NCI-H146 (cell line): ENCODE measurements at places on chromosomes 6 and 20.

DNA sequence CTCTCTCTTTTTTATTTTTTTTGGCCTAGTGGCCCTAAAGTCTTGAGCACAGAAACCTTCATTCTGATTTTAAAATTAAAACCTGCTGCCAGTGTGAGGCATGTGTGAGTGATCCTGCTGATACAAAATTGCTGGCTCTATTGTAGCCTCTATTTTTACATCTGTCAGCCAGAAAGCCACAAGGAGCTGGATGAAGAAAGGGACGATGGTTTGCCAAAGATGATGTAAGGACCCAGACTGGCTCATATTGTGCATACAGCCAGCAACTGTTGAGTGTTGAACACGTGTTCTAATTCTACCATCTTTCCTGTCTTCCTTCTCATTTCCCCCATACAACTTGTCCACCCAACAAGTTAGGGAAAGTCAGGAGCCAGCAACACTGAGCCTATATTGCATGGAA is 40.8 kb upstream of the ATXN1 start:
- DNase-seq = no peak

GRCh38 chr20:57657535-57658446 is 37.6 kb upstream of the ZBP1 start:
- DNase-seq = no peak

GRCh38 chr20:57594092-57594951 is 25.9 kb downstream of the ZBP1 start:
- peak; percentile 53 for DNase-seq

DNA sequence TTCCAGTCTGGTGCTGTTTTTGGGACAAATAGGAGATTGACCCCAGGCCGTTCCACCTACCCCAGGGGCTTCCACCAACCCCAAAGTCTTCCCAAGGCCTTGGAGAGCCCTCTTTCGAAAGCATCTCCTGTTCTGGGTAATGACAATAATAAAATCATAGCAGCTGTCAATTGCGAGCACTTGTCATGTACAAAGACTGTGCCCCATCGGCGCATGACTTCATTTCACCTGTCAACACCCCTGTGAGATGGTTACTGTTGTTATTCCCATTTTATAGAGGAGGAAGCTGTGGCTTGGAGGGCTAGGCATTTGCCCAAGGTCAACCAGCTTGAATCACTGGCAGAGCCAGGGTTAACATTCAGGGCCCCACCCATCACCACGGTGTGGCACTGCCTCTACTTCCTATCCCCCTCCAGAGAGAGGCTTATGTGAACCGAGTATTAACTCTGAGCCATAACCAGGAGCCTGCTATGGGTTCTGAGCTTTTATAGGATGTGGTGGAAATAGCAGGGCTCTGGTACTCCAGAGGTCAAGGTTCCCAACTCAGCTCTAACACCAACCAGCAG is 51.2 kb downstream of the HNF4A start:
- DNase-seq = no peak

- no peak for DNase-seq
These were observed 37.0 kb downstream of the BCKDHB start for GRCh38 chr6:80143419-80143937.

DNA sequence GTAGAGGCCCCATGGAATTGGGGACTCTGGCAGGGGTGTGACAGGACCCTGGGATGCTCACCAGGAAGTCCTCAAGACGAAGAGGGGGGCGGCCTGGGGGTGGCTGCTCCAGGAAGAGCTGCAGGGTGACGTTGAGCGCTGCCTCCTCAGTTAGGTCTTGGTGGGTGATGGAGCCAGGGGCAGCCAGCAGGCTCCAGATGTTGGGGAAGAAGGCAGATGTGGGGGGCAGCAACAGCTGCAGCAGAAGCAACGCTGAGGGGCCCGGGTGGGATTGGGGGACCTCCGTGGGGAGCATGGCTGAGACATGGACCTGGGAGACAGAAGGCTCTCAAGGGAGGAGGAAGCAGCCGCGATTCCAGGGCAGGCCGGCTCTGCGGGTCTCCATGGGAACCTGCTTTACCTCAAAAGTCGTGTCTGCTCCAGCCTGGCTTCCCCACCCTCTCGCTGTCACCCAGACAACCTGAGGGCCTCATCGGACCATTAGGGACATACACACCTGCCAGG is 591 bp downstream of the VWA7 start:
- DNase-seq = peak; percentile 77

DNA sequence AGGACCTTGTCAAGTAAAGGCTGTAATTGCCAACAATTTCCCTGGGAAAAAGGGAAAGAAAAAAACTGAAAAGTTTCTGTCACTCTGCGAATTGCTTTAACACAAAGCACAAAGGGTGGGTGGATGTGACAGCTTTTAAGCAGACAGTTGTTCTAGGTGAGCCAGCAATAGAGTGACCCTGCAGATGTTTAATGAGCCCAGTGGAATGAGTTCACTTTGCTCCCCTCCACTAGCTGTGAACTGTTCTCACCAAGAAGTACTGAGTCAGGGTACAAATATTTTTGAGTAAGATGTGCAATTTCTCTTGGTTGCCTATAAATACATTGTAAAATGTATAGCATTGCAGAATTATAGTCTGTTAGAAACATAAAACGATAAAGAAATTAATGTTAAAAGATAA is 26.2 kb upstream of the LRRC1 start:
- DNase-seq = no peak

- no peak for DNase-seq
These were observed 6.4 kb downstream of the SLC2A12 start for GRCh38 chr6:134046054-134046453.

- DNase-seq = no peak
These were observed 111.3 kb upstream of the MLN start for GRCh38 chr6:33915134-33915533.

DNA sequence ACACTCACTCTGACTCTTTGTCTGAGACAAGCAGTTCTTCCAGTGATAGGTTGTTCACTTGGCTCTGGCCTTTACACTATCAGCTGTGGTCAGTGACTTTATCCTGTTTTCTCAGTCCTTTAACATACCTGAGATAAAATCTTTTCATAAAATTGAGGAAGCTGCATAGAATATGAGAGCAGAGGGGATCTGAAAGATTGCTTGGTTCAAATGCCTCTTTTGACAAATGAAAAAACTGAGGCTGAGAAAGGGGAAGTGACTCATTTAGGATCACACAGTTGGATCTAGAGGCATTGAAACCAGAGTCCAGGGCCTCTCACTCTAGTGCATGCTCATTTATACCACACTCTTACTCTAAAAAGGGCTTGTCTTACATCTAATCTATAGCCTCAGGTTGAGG is 277.0 kb upstream of the TBX18 start:
- no peak for DNase-seq

- DNase-seq = no peak
These were observed 1.8 kb downstream of the OSER1 start for GRCh38 chr20:44208770-44209169.

- DNase-seq = peak; percentile 44
These were observed 6.8 kb downstream of the SCAND1 start for GRCh38 chr20:35947489-35947888.

DNA sequence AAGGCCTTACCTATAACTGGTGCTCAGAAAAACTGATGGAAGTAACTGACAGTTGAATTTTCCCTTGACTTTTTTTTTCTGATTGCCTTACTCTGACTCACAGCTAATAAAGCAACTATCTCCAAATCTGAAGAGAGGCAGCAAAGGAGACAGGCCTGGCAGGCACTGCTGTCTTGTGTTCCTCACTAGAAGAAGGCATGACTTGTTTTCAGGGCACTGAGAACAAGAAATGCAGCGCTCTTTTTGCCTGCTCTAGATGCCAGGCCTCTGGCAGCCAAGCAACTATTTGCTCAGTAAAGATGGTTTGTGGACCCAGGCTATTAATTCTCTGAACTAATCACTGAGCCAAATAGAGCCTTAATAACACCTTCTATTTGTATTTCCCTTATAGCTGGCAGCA is 155.1 kb downstream of the PRDM13 start:
- DNase-seq = peak; percentile 7

GRCh38 chr6:35477551-35478179 is 9.5 kb downstream of the RPL10A start:
- no peak for DNase-seq

- no peak for DNase-seq
These were observed 112.2 kb downstream of the TASP1 start for GRCh38 chr20:13526551-13526950.

DNA sequence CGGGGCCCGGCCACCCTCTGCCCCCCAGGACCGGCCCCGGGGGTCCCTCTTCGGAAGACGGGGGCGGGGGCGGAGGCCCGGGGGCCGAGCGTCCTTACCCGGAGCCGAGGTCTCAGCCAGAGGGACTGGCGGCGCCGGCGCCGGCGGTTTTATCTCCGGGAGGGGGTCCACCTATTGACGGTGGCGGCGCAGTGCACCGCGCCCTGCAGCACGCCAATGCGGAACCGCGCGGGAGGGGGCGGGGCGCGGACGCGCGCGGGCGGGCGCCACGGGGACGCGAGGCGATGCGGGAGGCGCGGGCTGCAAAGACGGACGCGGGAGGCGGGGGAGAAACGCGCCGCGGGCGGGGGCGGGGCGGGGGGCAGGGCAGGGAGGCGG is at the start of gene EEF1A2:
Gene EEF1A2, minus strand, starts transcription at position 124 of the 378 bp plus-strand sequence. CDS start 1,320 bp downstream, outside the sequence.
- DNase-seq = peak; percentile 70

DNA sequence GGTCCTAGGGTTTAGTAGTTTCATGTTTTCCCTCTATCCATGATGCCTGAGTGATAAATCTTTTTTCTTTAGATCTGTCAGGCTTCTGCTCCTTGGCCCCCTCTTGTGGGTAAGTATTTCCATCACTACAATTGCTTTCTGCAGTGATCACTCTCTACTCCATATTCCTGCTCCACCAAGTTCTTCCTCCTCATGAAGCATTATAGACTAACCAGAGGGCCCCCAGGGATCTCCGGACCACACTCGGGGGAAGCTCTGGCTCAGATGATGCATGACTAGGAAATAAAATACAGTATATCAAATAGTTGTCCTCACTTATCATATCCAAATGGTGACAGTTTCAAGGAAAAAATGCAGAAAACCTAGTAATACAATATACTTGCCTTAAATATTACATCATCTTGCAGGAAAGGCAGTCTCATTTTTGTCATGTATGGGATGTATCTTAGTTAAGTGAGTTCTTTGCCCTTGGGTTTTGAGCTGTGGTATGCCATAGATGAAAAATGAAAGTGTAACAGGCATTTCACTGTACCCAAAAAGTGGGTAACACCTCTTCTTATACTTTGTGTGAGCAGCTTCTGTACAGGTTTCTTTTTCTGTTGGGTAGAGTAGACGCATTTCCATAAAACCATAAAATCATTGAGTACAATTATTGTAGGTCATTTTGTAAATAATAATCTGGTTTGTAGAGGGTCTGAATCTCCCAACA is 200.9 kb upstream of the EYA4 start:
- DNase-seq = peak; percentile 47

DNA sequence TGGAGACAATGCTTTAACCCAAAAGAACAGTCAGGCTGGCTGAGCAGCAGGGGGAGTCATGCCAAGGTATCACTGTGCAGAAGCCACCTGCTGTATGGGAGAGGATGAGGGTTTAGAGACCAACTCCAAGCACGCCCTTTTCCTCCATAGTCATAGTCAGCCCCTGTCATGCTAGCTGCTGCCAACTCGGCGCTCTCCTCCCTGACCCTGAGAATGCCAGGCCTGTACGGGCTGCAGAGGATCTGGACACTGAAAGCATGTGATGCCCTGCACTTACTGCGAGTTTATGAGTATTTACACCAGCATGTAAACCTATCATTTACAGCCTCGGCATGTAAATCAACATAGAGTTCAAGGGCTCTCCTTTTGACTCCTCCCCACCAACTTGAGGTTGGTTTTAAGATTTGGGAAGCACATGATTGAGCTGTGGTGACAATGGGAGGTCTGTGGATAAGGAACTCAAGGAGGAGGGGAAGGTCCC is 11.7 kb upstream of the SCUBE3 start:
- no peak for DNase-seq

DNA sequence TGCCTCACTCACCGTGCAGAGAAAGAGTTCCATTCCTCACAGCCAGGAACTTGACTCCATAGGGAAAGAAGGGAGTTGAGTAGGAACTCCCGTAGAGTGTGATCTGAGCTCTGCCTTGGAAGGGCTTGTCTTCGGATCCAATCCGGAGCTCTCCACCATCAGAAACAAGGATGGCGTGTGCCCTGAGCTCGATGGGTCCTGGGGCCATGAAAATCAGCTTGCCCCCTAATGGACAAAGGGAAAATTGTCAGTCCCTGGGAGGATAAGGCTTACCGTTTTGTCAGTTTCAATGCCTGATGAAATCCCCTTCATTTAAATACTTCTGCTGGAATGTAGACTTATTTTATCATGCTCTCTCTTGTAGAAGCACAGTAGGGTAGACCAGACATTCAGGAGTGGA is 153.3 kb downstream of the PKHD1 start:
- DNase-seq = peak; percentile 43

DNA sequence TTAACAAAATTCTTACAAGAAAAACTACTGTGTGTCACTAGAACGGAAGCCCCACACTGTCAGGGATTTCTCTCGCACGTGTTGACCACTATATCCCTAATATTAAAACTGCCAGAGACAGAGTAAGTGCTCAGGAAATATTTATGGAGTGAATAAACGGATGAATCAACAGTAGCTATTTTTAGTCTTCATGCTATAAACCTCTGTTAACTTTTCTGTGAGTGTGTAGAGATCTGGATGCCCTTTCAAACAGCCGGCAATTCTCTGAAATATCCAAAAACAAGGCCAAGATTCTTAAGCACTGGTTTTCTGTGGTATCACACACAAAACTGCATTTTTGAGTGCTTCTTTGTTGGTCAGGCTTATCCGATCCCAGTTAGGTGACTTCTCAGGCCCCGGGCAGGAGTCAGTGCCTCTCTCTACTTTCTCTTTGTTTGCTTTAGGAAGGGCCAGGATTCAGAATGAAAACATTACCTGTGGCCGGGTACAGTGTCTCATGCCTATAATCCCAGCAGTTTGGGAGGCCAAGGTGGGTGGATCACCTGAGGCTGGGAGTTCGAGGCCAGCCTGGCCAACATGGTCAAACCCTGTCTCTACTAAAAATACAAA is 15.7 kb downstream of the ATP9A start:
- DNase-seq = no peak

DNA sequence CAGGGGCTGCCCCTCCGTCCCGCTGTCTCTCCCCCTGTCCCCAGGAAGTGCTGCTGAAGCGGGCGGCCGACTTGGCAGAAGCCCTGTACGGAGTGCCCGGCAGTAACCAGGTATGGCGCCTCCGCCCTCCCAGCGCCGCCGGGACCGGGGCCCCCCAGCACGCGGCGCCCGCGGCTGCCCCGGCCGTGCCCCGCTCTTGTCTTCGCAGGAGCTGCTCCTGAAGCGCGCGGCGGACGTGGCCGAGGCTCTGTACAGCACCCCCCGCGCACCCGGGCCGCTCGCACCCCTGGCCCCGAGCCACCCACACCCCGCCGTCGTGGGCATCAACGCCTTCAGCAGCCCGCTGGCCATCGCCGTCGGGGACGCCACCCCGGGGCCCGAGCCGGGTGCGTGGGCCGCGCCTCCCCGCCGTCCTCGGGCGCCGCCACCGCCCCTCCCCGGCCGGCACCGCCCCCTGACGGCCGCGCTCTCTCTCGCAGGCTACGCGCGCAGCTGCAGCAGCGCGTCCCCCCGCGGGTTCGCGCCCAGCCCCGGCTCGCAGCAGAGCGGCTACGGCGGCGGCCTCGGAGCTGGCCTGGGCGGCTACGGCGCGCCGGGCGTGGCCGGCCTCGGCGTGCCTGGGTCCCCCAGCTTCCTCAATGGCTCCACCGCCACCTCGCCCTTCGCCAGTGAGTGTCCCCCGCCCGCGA is 48.4 kb downstream of the CPXM1 start:
- DNase-seq = peak; percentile 63
